Head of caudate nucleus (tissue), 42 donors: ENCODE measurements at places on chromosomes 2 and 18.

- peak; percentile 59 for DNase-seq
These were observed 29.6 kb downstream of the CYRIA start for GRCh38 chr2:16635791-16636699.

- DNase-seq: no peak
These were observed 154.8 kb downstream of the INSIG2 start for GRCh38 chr2:118243031-118243430.

GRCh38 chr2:11539317-11540147 lies 5.7 kb downstream of the GREB1 start:
- DNase-seq: no peak

GRCh38 chr2:237350597-237350996 lies 63.4 kb downstream of the COL6A3 start:
- DNase-seq: no peak

DNA sequence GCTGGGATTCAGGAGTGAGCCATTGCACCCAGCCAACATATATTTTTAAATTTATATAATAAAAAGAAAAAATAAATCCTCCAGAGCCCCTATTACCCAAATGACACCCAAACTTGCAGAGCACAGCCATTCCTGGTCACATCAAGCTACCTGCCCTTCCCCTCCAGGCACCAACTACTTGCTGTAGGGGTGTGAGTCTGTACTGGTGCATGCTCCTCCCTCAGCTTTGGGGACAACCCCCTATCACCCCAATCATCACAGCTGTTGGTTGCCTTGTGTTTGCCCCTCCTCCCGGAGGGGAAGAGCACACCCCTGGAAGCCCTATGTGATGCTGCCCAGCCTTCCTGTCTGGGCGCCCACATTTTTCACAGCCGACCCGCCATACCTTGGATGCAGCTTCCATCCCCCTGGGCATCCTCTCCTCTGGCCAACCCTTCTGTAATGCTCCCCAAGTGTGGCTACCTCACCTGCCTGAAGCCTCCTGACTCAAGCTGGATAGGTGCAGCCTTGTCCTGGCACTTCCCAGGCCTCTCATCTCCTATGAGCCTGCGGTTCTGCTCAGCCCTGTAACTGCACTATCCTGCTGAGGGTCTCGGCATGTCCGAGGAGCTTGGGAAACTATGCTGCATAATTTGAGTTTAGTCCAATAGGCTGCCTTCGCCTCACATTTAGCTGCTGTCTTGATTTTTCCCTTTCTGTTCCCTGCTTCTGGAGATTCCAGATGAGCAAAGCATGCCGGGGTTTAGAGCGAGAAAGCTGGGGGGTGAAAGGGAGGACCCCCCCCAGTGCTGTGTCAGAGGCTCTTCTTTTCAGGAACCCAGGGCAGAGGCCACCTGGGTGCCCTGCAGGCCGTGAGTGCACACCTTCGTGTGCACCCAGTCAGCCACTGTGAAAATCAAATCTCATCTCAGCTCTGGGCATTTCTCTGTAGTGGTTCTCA lies 27.2 kb downstream of the CHST10 start:
- no peak for DNase-seq

DNA sequence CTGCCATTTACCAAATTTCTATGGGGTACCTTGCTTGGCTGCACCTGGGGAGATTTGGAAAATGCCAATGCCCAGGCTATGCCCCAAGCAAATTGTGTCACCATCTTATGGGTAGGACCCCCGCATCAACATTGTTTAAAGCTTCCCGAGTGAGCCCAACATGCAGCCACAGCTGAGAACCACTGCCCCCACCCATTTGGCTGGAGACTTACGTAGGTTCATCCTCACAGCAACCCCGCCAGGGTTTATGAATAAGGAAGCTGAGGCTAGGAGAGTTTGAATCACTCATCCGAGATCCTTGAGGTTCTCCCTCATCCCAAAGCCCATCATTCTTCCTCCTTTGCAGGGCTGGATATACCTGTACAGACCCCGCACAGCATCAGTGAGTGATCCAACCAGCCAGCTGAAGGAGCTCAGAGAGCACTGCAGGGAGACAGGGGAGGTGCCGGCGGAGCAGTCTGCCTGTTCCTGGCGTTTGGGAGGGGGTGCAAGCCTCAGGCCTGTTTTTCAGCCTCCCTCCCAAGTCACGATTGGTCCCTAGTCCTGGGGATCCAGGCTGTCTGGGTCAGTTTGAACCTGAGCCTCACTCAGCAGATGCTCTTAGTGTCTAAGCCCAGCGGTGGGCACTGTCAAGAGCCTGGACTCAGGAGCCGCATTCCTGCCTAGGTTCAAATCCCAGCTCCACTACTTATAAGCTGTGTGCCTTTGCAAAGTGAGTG lies 164.9 kb downstream of the SMAD7 start:
- no peak for DNase-seq

DNA sequence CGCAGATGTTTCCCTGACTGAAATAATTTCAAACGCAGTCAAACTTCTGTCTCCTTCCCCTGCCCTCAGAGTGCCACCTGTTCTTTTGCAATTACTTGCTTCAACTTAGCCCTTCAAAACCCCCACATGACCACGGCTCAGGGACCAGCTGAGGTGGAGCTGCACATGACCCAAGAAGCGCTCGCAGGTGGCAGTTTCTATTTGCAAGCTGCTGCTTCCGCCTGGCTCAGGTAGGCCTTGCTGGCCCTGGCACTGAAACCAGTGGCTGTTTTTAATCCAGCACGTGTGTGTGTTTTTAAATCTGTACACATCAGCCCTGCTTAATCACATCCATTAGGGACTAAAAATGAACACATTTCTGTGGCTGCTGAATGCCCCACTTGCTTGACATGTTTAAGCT lies 95.3 kb downstream of the CCDC93 start:
- no peak for DNase-seq

GRCh38 chr18:3624546-3624934 lies 174.6 kb downstream of the TGIF1 start:
- no peak for DNase-seq

DNA sequence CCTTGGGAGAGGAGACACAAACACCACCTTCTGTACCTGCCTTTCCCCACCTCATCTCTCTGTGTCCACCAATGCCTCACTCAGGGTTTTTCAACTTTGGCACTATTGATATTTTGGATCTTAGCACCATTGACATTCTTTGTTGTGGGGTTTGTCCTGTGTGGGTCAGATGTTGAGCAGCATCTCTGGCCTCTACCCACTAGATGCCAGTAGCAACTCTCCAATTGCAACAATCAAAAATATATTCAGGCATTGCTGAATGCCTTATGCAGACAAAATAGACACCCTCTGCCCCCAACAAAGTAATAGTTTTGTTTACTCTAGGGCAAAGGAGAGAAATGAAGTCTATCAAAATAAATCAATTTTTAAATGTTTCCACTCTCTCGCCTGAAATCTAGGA lies 1384.3 kb upstream of the NXPH2 start:
- DNase-seq: no peak

- no peak for DNase-seq
These were observed 187.3 kb downstream of the FAM210A start for GRCh38 chr18:13539050-13539449.

- DNase-seq: peak; percentile 70
These were observed 5.1 kb downstream of the FIGLA start for GRCh38 chr2:70785137-70785911.

- DNase-seq: no peak
These were observed 95.4 kb upstream of the CHRNA1 start for GRCh38 chr2:174859563-174860169.

DNA sequence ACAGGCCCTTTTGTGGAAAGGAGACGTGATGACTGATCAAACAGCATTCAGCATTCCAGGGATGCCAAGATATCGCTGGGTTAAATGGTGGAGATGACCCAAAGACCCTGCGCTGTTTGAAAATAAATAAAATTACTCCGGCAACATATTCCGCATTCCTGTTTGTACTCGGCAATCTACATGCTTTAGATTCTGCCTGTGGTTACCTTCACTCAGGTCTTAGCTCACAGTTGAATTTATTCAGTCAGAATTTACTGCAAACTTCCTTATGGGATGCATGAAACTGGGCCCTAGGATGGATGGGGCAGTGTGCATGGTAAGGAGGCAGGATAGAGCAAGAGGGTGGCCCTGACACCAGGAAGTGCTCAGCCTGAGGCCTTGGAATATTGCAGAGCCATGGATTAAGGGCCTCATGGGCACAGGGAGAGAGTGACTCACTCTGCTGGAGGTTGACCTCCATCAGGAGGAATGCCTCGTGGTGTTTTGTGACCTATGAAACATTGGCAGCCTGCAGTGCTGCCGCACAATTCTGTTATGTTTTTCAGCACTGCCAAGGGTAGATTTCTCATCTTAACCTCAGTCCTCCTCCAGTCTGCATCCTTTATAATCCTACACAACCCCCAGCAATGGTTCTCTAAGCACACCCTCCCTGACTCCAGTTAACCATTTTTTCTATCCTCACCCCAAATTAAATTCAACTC lies 321.4 kb downstream of the IRS1 start:
- no peak for DNase-seq

DNA sequence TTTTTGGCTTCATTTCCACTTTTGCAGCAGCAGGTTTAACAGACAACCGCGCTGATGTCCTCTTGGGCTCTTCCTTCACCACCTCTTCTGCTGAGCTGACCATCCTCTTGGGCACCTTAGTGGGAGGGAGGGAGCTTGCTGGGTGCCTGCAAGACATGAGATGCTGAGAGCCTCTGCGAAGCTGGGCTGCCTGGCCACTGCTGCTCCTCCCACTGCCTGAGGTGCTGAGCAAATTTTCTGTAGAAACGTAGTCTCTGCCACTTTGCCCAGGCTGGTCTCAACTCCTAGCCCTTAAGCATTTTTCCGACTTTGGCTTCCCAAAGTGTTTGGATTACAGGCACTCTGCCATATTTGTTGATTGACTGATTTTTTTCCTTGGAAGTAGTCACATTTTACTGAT lies 422.2 kb upstream of the MC4R start:
- no peak for DNase-seq

GRCh38 chr2:219638217-219638947 lies 11.0 kb downstream of the SLC4A3 start:
- no peak for DNase-seq

- DNase-seq: peak; percentile 17
These were observed 776 bp downstream of the EMILIN2 start for GRCh38 chr18:2847317-2848246.
